ENCODE measurements at places on chromosomes 1 and 21.

- DNase-seq: peak; percentile 32
These were observed 800 bp downstream of the HIPK1 start for GRCh38 chr1:113929750-113930498.

GRCh38 chr1:11071463-11072215 is 11.8 kb upstream of the SRM start:
- no peak for DNase-seq

GRCh38 chr1:116460783-116461376 is 87.8 kb downstream of the ATP1A1 start:
- no peak for DNase-seq

DNA sequence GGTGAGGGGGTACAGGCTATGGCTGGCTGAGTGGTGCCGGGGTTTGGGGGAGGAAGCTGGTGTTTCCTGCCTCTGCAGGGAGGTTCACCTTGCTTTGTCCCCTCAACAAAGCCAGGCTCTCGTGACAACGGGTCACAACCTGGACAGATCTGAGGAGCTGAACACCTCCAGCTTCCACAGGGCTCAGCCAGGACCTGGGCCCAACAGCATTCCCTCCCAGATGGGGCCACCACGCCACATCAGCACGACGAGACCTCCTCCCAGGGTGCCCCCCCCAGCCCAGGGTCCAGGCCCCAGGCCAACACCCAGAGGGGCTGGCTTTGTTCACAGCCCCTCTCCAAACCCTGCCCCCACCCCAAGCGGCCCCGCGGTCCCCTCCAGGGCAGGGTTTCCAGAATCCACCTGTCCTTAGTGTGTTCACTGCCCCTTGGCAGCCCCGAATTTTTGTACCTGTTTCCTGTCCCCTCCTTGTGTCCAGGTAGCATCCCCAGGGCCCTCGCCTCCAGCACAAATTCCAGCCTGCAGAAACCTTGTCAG is 34.7 kb downstream of the UBE2G2 start:
- DNase-seq: no peak

All from GM19239 (cell line).